BE2C (cell line): ENCODE measurements at places on chromosomes 7 and 10.

DNA sequence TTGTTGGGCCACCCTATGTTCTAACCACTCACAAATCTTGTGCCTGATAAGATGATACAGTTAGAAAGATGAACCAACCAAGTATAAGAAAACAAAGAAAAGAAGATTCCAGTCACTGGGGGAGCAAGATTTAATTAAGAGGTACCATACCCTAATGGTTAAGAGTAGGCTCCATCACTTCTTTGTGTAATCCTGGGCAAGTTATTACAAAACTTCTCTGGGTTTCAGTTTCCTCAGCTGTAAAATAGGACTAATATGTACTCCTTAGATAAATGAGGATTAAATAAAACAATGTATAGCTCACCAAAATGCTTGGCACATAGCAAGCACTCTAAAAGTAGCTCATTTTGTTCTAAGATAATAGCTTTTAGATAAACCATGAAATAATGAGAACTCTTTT, 58.5 kb downstream of the ATAD1 start:
- no peak for DNase-seq

DNA sequence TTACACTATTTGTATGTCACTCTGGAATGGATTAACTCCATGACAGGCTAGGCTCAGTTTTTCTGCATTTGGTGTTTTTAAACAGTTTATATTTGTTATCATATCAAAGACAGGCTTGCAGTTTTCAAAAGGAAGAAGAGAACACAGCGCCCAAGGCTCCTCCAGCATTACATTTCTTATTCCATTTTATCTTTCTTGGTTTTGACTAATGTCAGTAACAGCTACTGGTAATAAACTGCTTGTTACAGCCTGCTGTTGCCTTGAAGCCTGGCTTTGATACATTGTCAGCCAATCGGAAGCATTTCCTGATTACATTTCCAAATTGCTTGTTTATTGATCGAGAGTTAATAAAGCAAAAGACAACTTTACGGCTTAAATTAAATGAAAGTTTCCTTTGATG, 166.0 kb upstream of the MDFIC start:
- no peak for DNase-seq

GRCh38 chr7:31304446-31304845, 36.1 kb downstream of the NEUROD6 start:
- DNase-seq, result no peak

GRCh38 chr10:26697922-26698608, 564 bp downstream of the PDSS1 start:
- DNase-seq, result no peak

GRCh38 chr7:21461282-21461681, 33.4 kb downstream of the SP4 start:
- no peak for DNase-seq

DNA sequence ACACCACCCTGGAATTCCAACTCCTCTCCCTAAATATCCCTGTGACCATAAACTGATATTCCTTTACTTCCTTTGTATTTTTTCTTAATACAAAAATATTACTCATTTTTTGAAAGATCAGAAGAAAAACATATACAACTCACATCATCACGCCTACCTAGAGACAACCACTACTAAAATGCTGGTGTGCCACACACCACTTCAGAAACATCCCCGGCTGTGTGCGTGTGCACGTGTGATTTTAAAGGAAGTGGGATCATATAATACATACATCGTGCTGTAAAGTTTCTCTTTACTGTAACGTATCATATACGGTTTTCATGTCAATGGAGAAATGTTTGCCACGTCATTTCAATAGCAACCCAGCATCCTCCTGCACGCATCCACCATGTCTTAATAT, 76.5 kb downstream of the ITIH5 start:
- DNase-seq, result no peak

DNA sequence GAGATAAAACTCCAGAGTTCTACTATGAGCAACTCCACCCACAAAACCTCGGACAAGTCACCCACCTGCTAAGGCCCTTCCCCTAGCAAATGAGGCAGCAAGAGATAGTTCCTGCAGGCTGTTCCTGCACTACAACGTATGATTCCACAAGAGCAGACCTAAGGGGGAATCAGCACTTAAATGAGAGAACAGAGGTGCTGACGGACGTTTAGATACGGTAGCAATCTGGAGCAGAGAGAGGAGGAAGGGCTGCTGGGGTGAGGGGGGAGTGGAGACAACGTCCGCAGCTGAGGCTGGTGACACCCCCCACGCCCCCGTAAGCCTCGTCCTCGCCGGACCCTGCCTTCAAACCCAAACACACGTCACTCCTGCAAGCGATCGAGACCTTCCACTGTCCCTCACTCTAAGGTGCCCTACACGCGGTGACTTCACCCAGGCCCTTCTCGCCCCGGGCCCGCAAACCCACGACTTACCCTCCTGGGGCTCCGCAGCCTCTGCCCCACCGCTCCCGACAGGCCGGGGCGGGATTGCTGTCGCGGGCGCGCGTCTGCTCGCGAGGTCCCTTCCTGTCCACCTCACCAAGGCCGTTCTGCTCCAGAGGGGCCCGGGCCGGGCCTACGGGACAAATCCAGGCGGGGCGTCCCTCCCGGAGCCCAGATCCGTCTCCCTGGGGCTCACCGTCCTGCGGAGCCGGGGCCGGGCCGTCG, 635 bp downstream of the ZNF12 start:
- peak; percentile 36 for DNase-seq

DNA sequence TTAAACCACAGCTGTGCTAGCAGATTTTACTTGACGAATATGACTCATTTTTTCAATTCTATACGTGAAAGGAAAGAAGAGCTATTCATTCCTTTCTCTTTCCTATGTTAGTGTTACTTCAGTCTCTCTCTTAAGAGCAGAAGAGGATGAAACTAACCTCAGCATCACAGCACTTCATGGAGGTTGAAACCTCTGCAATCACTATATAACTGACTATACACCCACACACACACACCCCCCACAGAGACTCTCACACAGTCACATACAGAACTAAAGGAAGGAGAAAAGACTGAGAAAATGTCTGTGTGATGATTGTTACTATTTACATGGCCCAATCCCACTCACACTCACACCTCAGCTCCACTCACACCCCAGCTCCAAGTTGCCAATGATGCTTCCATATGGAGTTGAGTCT, 104.2 kb downstream of the KIF20B start:
- DNase-seq, result no peak

GRCh38 chr7:109073543-109073942, 503.9 kb downstream of the DNAJB9 start:
- DNase-seq, result no peak

GRCh38 chr10:76975126-76975525, 662.5 kb downstream of the KCNMA1 start:
- no peak for DNase-seq

DNA sequence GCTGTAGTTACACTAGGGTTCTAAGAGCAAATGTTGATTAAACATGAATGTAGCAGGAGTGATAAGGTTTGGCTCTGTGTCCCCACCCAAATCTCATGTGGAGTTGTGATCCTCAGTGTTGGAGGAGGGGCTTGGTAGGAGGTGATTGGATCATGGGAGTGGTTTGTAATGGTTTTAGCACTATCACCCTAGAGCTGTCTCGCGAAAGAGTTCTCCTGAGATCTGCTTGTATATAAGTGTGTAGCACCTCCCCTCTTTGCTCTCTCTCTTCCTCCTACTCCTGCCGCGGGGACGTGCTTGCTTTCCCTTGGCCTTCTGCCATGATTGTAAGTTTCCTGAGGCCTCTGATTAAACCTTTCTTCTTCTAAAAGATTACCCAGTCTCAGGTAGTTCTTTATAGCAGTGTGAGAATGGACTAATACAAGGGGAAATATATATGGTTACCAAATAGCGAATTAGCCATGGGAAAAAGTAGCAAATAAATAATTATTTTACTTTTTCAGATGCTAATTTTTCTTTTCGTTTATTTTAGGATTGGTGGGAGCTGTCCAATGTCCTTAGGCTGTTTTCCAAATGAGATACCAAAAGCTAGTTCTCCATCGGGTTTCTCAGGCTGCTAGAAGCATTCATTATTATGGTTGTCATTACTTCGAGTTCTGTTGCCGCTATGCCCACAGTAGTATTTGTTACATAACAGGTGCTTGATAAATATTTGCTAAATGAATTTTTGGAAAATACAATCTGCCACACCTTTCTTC, 58.7 kb downstream of the PTEN start:
- no peak for DNase-seq

DNA sequence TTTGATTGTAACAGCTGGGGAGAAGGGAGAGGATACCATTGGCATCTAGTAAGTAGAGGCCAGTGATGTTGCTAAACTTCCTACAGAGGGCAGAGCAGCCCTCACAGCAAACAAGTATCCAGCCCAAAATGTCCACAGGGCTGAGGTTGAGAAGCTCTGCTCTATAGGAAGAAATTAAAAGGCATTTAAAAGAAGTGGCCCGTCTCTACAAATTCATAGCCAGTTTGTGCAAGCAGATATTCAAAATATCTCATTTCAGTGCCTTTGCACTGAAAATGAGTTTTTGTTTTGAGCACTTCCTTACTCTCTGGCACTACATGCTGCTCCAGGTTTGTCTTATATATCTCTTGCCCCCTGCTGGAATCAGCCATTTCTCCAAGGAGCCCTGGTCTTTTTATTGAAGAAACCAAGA, 330.0 kb downstream of the BBS9 start:
- DNase-seq, result peak; percentile 26

DNA sequence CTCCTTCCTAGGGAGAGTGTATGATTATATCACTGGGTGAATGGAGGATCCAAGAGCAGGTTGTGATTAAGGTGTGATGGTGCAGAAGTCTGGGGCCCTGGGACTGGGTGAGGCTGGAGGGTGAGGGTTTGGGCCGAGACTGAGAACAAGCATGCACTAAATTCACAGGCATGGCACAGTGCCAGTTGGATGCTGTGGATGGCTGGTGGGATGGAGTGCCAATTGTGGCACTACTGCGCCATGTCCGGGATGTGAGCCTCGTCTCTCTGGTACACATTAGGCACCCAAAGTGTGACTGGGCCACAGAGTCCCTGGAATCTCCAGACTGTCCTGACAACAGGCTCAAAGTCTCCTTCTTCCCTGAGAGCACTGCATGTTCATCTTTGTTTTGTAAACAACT, 208.1 kb downstream of the EMX2 start:
- no peak for DNase-seq

- DNase-seq, result no peak
These were observed 599.8 kb upstream of the MGMT start for GRCh38 chr10:128867210-128867609.

DNA sequence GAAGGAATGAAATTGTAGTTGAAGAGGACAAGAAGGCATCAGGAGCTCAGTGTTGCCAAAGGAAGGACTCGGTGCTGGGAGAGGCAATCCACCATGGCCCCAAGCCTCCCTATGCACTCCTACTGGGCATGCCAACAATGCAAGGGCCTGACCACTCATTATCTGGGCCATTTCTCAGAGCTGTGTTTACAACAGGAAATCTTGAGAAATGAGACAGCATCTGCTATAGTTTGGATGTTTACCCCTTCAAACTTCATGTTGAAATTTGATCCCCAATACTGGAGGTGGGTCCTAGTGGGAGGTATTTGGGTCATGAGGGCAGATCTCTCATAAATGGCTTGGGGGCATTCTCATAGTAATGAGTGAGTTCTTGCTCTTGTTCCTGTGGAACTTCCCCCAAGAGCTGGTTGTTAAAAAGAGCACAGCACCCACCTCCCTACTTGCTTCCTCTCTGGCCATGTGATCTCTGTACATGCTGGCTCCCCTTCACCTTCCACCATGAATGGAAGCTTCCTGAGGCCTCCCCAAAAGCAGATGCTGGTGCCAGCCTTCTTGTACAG, 50.8 kb upstream of the AOAH start:
- no peak for DNase-seq

- DNase-seq, result no peak
These were observed 39.7 kb upstream of the ZNF518A start for GRCh38 chr10:96090463-96090800.

DNA sequence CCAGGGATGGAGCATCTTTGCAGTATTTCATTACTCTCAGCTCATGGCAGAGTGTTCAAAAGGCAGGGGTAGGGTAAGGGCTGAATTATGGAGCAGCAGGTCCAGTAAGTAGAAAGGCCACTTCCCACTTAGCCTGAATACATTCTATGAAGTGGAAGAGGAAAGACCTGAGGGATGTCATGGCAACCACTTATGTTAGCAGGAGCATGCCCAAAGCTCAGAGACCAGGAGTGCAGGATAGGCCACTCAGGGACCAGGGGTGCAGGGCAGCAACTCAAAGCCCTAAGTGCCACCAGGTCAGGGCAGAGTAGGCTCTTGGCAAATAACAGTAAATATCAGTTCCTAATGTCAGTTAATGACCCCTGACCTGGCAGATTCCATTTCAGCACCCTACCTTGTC, 3.6 kb downstream of the SRI start:
- DNase-seq, result no peak

GRCh38 chr7:44448922-44449583, 41.4 kb downstream of the NUDCD3 start:
- no peak for DNase-seq

DNA sequence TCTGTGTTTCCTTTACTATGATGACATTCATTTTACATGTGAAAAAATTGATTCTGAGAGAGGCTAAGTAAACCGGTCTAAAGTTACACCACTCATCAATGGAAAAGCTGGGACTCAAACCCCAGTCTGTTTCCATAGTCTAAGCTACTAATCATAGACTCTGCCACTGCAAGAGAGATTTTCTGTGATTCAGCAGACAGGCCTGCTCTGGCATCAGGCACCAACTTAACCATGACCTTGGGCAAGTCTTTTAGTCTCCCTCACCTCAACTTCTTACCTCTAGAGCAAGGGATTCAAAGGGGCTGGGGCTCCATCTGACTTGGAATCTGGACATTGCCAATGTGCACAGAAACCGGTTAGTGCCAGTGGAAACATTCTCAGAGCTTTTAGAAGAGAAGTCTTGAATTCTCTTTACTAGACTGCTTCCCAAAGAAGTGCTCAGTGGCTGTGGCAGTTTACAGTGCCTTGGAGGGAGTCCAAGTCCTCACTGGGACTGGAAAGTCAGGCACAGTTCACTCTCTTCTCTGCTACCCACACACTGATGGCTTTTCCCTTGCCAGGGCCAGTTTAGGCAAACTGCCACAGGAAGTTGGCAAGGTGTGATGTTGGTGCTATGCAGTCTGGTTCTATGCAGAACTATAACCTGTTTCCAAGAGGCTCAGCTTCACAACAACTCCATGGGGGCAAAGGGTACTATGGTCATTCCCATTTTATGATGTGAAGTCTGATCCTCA, 4.5 kb upstream of the BLNK start:
- no peak for DNase-seq

GRCh38 chr7:108660465-108660864, 90.8 kb downstream of the DNAJB9 start:
- DNase-seq, result no peak

DNA sequence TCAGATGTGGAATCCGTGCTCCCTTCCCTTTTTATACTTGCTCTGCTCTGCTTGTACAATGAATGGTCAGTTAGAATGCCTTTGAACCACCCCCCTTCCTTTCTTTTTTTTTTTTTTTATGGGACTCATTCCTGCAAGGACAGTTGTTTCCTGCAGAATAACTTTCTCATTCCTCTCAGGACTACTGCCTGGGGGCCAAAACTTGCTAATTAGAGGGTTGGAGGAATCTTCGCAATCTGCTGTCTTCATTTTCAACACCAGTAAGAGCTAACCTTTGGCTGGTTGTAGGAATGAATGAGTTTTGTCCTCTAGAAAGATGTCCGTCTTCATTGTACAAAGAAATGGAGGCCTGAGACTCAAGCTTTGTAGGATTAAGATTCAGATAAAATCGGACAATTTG, 868.1 kb downstream of the LRMDA start:
- DNase-seq, result no peak

GRCh38 chr10:124721330-124722045, 22.7 kb downstream of the FAM53B start:
- DNase-seq, result no peak
